Breast epithelium (tissue), 4 donors: ENCODE measurements at places on chromosomes 7 and 10. TPM values are rescaled to one million over a fixed set of nuclear protein-coding genes. Genes with fewer than 3 reads are reported as not detected.

GRCh38 chr7:28729281-28729680 is 228.8 kb downstream of the TRIL start:
- no peaks in the 10 kb centered on the region for H3K4me1 ChIP-seq
- DNase-seq: no peak
- no peak overlapping the region for H3K27ac ChIP-seq
- H3K4me3 ChIP-seq: no peak overlapping the region

GHRHR gene
- not detected for total RNA-seq

COA1 gene
- total RNA-seq: 91.4 TPM

GRCh38 chr7:25968205-25968993 is 183.6 kb upstream of the NFE2L3 start:
- H3K4me3 ChIP-seq: no peak overlapping the region
- DNase-seq: no peak
- no peak overlapping the region for H3K27ac ChIP-seq
- H3K36me3 ChIP-seq: no peaks in the 10 kb centered on the region
- H3K27me3 ChIP-seq: no peaks in the 10 kb centered on the region

HMX3 gene
- total RNA-seq: not detected

DNA sequence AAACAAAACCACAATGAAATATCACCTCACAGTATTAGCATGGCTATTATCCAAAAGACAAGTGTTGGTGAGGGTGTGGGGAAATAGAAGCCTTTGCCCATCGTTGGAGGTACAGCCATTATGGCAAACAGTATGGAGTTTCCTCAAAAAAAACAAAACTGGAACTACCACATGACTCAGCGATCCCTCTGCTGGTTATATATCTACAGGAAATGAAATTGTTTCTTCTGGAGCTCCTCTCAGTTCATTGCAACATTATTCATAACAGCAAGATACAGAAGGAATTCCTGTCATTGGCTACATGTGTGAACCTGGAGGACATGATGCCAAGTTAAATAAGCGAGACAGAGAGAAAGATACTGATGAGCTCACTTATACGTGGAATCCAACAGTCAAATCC is 2.4 kb upstream of the UBE3C start:
- H3K4me3 ChIP-seq: no peak overlapping the region
- DNase-seq: no peak
- no peaks in the 10 kb centered on the region for H3K4me1 ChIP-seq
- H3K36me3 ChIP-seq: no peaks in the 10 kb centered on the region
- H3K27me3 ChIP-seq: no peaks in the 10 kb centered on the region
